NCI-H2081 treated with DMSO at 0.1 percent for 48 hours (cell line): ENCODE measurements at places on chromosomes 4 and X.

GRCh38 chrX:362937-363620, 23.6 kb downstream of the PPP2R3B start:
- DNase-seq: no peak

DNA sequence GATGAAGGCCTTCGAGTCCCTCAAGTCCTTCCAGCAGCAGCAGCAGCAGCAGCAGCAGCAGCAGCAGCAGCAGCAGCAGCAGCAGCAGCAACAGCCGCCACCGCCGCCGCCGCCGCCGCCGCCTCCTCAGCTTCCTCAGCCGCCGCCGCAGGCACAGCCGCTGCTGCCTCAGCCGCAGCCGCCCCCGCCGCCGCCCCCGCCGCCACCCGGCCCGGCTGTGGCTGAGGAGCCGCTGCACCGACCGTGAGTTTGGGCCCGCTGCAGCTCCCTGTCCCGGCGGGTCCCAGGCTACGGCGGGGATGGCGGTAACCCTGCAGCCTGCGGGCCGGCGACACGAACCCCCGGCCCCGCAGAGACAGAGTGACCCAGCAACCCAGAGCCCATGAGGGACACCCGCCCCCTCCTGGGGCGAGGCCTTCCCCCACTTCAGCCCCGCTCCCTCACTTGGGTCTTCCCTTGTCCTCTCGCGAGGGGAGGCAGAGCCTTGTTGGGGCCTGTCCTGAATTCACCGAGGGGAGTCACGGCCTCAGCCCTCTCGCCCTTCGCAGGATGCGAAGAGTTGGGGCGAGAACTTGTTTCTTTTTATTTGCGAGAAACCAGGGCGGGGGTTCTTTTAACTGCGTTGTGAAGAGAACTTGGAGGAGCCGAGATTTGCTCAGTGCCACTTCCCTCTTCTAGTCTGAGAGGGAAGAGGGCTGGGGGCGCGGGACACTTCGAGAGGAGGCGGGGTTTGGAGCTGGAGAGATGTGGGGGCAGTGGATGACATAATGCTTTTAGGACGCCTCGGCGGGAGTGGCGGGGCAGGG, 568 bp downstream of the HTT start:
- no peak for DNase-seq

DNA sequence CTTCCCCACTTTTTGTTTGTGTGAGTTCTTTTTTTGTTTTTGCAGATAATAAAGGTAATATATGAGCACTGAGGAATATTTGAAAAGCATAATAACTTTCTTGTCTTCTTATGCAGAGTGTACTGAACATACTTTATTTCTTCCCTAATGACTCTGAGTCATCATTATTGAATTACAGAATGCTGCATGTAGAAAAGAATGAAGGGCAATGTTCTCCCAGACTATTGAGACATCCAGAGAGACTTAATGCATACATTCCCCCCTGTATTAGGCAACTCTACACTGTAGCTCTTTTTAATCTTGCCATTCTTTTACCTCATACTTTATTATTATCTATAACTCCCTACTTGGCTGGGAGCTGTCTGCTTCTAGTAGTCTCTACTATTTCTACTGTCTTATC, 240.5 kb upstream of the ANKRD50 start:
- no peak for DNase-seq

- DNase-seq: peak; percentile 51
Observed at GRCh38 chrX:35890699-35891098, 28.8 kb upstream of the CFAP47 start.

DNA sequence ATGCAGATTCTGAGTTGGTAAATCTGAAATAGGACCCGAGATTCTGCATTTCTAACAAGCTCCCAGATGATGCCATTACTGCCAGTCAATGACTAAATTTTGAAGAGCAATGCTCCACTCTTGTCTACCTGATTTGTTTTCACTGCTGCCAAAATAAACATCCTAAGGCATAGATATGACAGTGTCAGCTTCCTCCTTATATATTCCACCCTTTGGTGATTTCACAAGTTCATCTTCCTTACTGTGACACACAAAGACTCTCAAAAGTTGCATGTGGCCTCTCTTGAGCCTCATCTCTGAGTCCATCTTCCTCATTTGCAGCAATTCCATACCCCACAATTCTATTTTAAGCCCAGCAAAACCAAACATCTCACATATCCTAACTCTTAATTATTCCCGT, 110.9 kb downstream of the FBXW7 start:
- no peak for DNase-seq

- no peak for DNase-seq
Observed at GRCh38 chr4:9916346-9916745, 105.0 kb downstream of the SLC2A9 start.

DNA sequence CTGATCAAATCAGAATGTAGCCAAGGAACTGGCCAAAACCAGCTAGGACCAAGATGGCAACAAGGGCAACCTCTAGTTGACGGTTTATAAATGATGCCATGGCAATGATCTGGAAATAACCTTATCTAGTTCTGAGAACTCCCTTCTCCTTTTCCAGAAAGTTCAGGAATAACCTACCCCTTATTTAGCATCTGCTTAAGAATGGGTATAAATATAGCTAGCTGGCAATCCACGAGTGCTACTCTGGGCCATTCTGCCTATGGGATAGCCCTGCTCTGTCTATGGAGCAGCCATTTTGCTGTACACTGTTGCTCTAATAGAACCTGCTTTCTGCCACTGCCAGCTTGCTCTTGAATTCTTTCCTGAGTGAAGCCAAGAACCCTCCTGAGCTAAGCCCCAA, 184.4 kb upstream of the TBC1D9 start:
- DNase-seq: no peak

GRCh38 chrX:152137771-152138387, 498 bp downstream of the MAGEA10 start:
- no peak for DNase-seq

DNA sequence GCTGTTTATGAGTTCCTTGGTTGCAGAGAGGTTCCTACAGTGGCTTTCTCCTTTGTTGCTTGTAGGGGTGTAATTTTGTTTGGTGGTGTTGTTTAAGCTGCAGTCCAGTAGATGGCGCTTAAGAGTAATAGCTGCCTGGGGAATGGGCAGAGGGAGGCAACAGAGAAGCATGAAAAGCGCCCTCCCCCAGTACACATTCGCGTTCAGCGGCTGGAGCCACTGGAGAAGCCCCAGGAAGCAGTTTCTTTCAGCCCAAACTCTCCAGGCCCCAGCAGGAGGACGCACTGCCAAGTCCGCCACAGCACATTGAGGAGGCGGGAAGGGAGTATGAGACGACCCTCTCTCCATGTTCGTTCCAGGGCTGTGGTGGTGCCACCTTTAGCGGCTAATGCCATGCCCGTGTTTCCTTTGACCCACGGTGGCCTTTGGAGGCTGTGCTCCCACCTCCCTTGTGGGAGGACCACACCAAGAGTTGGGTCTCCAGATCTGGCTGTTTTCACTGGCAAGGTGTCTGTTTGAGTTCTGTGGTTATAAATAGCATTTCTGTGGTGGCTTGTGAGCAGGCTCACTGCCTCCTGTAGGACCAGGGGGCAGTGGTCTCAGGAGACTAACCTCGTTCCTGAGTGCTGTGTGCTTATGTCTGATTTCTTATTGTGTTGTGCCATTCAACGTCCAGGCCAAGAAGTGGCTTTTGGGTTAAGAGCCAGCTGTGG, 252.3 kb downstream of the ARHGAP10 start:
- DNase-seq: no peak

DNA sequence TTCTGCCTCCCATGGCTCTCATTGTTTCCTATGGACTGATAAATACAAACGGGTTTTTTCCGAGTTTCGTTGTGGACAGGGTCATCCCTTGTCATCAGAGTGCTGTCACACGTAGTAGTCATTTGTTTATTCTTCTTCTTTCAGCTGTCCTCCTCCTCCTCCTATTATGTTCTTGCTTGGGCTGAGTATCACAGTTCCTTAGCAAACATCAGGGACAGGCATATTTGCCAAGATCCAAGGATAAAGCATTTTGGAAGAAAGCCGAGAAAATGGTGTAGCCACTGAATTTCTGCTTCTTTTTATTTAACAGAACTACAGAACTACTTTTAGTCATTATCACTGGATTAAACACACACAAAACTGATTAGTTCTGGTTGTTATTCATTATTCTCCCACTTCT, 167.9 kb downstream of the MAML3 start:
- no peak for DNase-seq

- DNase-seq: no peak
Observed at GRCh38 chrX:29066516-29066915, 479.3 kb downstream of the IL1RAPL1 start.

DNA sequence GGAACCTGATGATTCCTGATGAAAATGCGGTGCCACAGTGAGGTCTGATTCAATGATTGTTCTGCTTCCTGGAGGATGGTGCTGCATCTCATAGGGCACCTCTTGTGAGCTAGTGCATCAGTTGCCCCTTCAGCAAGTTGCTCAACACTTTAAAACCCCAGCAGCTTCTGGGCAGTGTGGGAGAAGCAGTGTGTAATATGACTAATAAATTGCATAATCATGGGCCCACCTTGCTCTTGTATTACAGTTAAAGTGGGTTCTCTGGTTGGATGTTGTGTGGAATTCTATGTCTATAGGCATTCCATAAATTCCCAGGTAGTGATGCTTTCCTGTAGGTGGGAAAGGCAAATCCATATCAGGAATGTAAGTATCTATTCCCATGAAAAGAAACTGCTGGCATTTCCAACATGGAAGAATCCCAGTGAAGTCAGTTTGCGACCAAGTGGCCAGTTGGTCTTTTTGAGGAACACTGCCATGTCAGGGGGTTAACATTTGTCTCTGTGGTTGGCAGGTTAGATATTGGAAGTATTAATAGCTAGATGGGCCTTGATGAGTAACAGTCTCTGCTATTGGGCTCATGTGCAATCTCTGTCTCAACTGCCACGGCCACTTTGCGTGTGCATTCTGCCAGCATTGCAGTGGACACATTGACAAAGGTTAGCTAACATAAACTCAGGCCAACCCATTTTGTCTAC, 121.1 kb upstream of the OTUD4 start:
- no peak for DNase-seq

DNA sequence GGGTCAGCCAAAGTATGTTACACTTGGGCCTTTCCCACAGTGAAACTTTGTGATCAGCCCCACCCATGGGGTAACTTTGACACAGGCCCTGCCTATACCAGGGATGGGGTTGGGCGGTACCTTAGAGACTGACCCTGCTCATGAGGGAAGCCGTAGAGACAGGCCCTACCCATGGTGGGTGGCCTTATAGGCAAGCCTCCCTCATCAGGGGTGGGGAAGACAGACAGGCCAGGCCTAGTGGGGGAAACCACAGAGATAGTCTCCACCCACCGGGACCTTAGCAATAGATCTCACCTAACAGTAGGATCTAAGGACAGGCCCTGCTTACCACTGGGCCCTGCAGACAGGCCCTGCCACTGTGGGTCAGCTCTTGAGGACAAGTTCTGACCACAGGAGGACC, 6.8 kb downstream of the PLP2 start:
- no peak for DNase-seq

GRCh38 chrX:93585661-93586060, 87.7 kb downstream of the NAP1L3 start:
- DNase-seq: no peak

GRCh38 chrX:107565931-107566603, 62.2 kb upstream of the PRPS1 start:
- DNase-seq: peak; percentile 4

- no peak for DNase-seq
Observed at GRCh38 chrX:68647156-68647957, at the start of gene STARD8. STARD8 (plus strand) TSS chrX:68647666; CDS start chrX:68647883, 217 bp downstream.

DNA sequence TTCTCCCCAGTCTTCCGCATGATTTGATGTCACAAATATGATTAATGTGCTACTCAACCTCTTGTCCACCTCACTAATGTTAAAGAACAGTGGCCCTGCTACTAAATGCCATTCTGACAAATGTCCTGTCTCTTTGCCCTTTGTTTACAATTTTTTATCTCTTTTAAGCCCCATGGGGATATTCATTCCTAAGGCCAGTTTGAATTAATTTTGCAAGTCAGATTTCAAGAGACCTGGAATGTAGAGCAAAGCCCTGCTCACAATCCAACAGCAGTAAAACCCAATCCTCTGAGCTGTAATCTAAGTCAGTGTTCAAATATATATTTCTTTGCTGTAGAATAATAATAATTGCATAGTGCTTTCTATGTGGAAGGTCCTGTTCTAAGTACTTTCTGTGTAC, 81.2 kb downstream of the LDB2 start:
- DNase-seq: no peak

- no peak for DNase-seq
Observed at GRCh38 chr4:55216863-55217635, 91.7 kb upstream of the KDR start.

GRCh38 chr4:7124689-7125442, 57.0 kb upstream of the GRPEL1 start:
- DNase-seq: no peak

DNA sequence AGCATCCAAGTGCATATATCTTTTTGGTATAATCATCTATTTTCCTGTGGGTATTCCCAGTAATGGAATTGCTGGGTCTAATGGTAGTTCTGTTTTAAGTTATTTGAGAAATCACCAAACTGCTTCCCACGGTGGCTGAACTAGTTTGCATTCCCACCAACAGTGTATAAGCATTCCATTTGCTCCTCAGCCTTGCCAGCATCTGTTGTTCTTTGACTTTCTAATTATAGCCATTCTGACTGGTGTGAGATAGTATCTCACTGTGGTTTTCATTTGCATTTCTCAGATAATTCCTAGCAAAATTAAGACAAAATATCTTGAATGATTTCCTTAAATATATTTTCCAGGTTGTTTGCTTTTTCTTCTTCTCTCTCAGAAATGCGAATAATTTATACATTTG, 341.1 kb downstream of the GBA3 start:
- DNase-seq: no peak

- no peak for DNase-seq
Observed at GRCh38 chrX:56978172-56978571, 17.2 kb downstream of the SPIN3 start.
